ENCODE measurements at places on chromosomes 4 and X. TPM values are rescaled to one million over a fixed set of nuclear protein-coding genes. Genes with fewer than 3 reads are reported as not detected.

Gene ZDHHC15
- 0.06 TPM for total RNA-seq

Gene NUDT10
- 0.12 TPM for total RNA-seq

Gene CXCL8
- not detected for total RNA-seq

Gene FAM47C
- total RNA-seq = not detected

Gene DKK2
- total RNA-seq = not detected

Gene PGAM4
- total RNA-seq = 0.17 TPM

Gene CDKL5
- total RNA-seq = not detected

Gene F11
- total RNA-seq = not detected

Gene CABS1
- total RNA-seq = not detected

Gene GNPDA2
- total RNA-seq = 13.1 TPM

Gene LIMCH1
- total RNA-seq = not detected

Gene TMEM184C
- total RNA-seq = 20.3 TPM

Gene SPIN2A
- not detected for total RNA-seq

Gene GALNTL6
- total RNA-seq = not detected

Gene MAGEA1
- total RNA-seq = not detected

Gene ATP1B4
- total RNA-seq = not detected

Gene TMPRSS11A
- not detected for total RNA-seq

Gene AMTN
- not detected for total RNA-seq

Gene HERC5
- 19.4 TPM for total RNA-seq

Gene SMIM43
- total RNA-seq = not detected

Gene TEX11
- not detected for total RNA-seq

Gene HTT
- total RNA-seq = 52.6 TPM

Gene RTL5
- total RNA-seq = 2.0 TPM

Gene RNF128
- 0.43 TPM for total RNA-seq

Gene NLGN4X
- not detected for total RNA-seq

Gene DOK7
- 2.8 TPM for total RNA-seq

Gene HAND2
- 0.41 TPM for total RNA-seq

Gene GLRB
- total RNA-seq = 5.1 TPM

Gene DSPP
- total RNA-seq = not detected

Gene NXF2B
- not detected for total RNA-seq

Gene CENPVL1
- not detected for total RNA-seq

Gene ZNF330
- 15.3 TPM for total RNA-seq

Gene ANAPC4
- total RNA-seq = 24.7 TPM

Gene IL3RA
- total RNA-seq = not detected

Measured in G401 (cell line).